ENCODE measurements at places on chromosomes 3 and 15.

DNA sequence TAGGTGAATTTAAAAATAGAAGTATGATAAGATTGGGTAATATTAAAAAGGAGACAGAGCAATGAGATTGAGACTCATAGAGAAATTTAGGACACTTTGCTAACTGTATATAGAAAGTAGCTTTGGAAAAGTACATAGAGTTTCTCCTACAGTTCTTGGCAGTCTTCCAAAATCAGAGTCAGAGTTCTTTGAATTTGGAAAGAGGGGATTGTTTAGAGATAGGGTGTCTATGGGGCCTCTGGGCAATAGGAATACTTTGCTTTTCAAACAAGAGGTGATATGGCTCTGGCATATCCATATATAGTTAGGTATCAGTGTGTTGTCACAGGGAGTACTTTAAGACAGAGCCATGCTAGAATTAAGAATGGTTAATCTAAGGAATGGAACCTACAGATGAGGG is 477.1 kb upstream of the KCNMB2 start:
- no peak for DNase-seq

DNA sequence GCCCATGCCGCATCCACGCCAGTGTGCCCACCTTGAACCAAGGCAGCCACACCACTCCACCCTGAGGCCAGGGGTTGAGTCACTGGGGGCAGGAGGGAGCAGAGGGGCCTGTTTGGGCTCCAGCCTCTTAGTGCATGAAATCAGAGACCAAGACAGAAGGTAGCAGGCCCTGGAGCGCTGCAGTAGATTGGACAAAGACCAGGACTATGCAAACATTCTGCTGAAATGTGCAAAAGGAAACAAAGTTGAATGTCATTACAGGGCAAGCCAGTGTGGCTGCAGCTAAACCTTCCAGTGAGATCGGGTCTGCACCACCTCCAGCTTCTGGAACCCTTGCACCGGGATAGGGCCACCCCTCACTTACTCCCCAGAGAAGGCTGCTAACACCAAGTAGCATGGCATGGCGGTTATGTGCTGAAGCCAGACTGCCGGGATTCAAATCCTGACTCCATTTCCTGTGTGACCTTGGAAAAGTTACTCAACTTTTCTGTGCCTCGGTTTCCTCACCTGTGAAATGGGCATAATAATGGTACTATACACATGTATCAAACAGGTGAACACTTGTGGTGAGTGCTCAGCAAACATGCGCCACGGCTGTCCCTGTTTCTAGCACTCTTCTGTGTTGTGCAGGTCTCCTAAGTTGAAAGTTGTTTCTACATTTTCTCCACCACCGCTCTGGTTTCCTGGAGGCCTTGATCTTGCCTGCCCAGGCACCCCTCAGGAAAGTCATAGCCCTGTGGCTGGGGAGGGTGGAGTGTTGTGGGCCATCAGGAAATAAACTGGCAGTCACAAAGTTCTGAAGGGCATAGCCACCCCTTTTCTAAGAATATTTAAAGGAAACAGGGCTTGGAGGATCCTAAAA is 25.0 kb upstream of the GP9 start:
- no peak for DNase-seq

DNA sequence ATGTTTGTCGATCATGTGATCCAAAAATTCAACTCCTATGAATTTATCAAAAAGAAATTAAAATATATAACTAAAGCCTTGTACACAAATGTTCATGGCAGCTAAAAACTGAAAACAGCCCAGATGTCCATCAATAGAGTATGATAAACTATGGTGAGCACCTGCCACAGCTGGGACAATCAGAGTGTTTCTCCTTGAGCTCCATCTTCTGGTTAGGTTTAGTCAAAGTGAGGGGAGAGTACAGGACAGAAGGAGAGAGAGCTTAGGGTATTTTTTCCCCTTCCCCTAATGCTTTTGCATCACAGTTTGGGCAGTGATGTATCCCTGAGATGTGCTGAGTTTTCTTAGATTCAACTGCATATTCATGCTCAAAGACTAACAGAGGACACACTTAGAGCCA is 65.5 kb downstream of the FSIP1 start:
- no peak for DNase-seq

DNA sequence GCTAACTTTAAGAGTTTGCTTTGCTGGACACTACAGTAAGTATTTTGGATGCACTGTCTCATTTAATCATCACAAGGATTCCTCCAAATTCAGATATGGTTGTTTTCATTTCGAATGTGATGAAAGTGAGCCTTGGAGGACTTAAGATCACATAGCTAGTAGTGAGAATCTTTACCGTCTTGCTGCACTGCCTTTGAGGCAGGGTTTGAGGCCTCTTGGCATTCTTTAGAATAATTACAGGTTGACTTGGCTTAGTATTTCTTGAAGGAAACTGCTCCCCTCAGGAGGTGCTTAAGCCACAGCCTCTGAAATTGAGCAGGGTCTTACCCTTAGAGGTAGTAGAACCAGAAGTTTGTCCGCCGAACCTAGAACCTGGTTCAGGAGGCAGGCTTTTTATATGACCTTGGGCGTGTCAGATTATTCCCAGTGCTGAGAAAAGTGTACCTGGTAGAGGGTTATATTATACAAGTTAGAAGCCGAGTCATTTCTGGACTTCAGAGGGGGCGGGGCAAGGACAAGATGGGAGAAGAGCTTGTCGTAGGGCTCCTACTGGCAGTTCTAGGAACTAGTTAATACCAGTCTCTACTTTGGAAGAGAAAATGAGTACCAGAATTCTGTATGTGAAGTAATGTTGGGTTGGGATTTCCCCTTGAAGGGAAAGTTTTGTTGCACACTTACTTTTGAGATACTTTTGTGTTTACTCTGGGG is 1.1 kb downstream of the TFG start:
- DNase-seq: peak; percentile 86

DNA sequence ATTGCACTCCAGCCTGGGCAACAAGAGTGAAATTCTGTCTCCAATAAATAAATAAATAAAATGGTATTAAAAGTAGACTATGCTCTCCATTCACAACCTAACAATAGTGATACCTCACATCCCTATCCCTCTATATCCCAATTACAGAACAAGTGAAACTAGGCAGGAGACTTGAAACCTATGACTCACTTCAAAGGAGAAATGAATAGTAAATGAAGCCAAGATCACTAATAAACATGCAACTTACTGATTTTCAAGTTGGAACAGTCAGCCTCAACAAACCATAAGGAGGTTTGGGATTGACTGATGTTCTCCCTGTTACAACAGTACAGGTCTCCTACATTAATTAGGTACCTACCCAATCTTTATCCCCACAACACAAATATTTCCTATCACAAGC is 103.4 kb downstream of the GSK3B start:
- no peak for DNase-seq

DNA sequence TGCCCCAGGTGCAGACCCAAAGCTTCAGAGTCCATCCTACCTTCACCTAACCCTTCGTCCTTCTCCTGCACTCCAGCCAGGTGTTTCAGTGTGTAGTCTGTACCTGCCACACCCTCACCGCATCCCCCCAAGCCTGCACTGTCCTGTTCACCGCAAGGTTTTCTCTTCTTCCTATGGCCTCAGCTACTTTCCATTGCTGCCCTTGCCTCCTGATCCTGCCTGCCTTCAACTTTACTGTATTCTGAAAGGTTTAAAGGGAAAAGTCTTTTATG is 9.3 kb downstream of the GPR160 start:
- no peak for DNase-seq

DNA sequence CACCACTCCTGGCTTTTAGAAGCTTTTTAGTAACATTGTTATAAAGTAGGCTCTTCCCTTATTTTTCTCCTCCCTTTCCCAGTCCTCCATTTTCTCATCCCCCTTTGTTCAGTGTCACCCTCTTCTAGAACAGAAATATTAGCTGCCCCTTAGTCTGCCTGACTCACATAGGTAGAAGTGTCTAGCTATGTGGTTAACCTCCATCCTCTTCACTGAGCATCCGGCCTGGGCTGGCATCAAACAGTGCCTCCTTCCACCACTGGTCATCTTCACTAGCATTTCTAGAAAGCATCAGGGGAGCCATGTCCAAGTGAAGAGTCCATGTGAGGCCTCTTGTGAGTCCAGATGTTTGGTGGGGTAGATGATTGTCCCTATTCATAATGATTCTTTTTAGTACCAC is 70.0 kb upstream of the SKOR1 start:
- DNase-seq: no peak

DNA sequence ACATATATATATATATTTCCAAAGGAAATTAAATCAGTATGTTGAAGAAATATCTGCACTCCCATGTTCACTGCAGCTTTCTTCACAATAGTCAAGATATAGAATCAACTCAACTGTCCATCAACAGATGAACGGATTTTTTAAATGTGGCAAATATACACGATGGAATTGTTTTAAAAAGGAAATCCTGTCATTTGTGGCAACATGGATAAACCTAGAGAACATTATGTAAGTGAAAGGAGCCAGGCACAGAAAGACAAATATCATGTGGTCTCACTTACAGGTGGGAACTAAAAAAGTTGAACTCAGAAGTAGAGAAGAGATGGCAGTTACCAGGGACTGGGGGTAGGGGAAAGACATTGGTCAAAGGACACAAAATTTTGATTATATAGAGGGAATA is 253.7 kb downstream of the ULK4 start:
- DNase-seq: no peak

DNA sequence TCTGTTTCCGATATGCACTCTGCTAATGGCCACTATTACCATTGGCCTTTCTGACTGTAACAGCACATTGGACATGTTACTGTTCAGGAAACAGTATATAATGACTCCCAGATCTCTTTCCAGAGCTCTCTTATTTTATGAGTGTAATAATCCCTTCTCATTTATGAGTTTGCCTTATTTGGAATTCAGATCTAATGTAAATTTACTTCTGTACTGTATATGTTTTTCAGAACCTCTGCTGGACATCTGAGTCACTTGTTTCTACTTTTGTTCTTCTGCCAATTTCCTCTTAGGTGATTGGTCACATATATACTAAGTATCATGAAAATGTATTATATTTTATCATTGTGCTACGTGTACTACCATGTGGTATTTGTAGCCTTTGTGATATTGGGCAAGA is 30.5 kb downstream of the RSRC1 start:
- DNase-seq: no peak

Measured in RKO (cell line).